KBM-7 (cell line): ENCODE measurements at places on chromosomes 6 and 20.

- no peak for DNase-seq
Measured at GRCh38 chr6:148965287-148965686, 218.5 kb downstream of the UST start.

DNA sequence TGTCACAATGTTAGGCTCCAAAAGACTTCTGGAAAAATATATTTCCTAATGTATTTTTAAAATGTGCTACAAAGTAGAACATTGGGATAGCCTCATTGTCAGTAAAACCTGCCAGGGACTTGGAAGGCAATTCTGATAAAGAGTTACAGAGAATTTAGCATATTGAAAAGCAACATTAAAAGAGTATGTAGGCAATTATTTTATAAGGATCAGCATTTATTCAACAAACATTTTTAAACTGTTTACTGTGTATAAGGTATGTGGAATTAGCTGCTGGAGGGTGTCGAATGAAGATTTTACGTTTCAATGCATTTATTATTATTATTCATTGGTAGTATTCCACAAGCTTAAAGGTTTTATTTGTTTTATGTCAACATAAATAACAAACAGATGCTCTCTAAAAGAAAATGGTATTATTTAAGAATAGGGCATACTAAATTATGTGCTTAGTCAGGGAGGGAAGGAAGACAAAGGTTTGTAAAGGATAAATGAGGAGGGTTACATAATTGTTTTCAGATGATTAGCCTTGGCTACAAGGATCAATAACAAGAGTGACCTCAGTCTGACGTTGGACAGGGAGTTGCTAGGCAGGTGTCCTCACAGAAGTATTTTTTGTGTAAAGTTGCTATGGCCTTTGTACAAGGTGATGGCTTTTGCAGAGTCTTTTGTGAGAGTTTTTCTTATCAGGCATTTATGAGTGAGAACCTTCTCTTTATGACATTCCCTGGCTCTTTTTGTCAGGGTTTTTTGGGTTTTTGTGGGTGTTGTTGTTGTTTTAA lies 313.4 kb upstream of the PLCB4 start:
- DNase-seq, result no peak

GRCh38 chr6:91634791-91635190 lies 1047.9 kb upstream of the MAP3K7 start:
- DNase-seq, result no peak

DNA sequence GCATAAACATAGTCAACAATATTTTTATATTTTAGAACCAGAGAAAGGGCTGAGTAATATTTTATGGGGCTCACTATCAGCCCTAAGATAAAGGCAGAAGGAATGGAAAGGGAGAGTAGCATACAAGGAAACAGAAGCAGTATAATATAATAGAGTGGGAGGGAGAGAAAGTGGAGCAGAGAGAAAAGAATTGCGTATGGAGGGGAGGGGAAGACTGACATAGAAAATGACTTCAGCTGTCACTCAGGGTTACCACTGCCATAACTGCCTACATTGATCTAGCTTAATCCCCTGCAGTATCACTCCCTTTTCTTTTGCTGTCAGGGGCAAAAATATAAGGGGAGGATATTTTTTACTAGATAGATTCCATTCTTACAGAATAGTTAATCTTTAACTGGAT lies 1133.5 kb upstream of the MAP3K7 start:
- DNase-seq, result no peak

DNA sequence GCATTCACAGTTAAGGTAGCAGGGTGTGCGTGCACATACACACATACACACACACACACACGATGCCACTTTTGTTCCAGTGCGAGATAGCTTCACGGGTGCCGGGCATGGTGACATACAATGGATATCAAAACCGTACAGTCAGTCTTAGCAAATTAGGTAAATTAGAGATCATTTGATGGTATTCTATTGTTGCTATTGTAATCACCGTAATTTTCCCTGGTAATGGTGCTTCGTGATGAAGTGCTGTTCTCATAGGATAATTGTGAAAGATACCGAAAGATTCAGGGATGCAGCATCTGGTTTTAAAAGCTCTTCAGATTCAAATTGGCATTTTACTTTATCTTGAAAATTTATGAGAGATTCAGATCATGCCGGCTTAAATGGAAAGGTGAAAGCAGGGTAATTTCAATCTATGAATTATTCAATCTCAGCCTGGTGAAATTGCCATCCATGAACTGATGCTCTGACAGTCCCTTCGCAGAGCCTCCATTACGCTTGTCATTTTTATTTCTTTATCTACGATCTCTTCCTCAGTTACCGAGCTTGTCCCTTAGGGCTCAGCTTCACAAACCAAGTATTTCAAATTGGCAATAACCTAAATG lies 71.3 kb upstream of the SOX4 start:
- DNase-seq, result no peak

- no peak for DNase-seq
Measured at GRCh38 chr6:112036088-112036637, 17.7 kb upstream of the CCN6 start.

DNA sequence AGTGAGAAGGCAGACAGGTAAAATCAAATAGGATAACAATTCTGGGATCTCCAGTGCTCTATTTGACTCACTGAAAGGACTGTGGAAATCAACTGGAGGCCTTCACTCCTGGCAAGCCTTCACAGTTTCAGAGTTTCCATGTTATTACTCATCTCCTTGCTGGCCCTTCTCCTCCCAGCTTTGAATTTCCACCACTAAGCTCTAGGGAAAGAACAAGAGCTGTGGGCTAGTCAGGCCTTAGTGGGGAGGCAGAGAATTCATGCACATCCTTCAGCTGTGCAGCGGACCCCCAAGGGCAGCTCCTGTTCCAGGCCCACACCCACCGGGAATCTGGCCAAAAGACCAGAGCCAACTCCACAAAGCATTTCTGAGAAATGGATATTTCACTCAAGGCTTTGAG lies 26.0 kb downstream of the MYLIP start:
- DNase-seq, result no peak

GRCh38 chr6:46989398-46989797 lies 52.7 kb downstream of the ADGRF1 start:
- DNase-seq, result no peak

DNA sequence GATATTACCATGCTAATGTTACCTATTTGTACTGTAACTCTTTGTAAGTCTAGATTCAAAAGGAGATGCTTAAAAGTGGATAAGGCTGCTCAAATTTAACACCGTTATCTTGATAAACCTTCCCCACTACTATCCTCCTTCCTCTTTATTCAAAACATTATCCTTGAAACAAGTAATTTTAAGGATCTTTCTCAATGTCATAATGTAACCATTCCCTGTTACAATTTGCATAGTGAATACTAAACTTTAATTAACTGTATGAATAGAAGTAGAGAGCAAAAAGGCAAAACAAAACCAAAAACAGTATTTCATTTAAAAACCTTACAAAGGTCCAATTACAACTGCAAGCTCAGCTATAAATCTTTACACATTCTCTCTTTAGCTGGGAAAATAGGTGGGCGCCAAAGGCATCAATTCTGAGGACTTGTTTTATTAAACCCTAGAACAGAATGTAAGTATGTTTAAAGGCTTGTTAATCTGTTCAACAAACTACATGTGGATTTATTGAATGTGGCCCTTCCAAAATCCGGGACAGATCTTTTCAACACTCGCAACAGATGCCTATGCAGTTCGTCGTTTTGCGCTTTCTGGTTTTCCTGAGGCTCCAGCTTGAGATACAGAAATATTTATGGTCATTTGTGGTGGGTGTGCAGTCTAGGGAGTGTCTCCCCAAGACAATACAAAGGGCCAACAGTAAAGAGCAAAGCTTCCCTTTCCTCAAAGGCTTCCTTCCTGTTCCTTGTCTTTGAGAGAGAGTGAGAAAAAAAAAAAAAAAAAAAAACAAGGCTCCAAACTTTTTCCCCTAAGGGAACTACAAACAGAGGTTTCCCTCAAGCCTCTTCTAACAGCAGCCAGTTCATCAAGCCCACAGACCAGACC lies 15.1 kb downstream of the KIF13A start:
- DNase-seq, result peak; percentile 82

- DNase-seq, result no peak
Measured at GRCh38 chr6:140252099-140252498, 877.7 kb upstream of the CITED2 start.

DNA sequence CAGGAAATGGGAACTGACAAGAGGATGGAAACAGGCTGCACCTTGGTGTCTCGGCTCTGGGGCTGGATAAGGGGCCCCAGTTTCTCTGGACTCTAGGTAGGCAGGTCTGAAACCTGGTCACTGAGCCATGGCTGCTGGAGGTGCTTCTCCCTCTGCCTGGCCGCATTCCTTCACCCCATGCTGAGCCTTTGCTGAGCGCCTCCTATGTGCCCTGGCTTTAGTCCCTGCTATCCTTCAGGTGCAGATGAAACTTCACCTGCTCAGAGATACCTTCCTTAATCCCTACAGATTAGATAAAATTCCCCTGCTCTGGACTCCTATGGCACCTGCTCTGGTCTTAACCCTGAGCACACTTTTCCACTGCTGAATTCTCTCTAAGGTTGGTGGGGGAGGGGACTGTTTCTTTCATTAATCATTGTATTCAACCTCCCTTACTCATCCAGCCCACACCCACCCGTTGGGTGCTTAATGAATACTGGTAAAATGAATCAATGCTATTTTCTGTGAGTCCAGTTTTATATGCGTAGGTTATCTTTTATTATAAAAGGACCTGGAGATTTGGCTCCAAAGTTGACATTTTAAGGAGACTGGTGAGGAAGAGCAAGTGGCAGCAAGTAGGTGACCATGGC lies 19.3 kb downstream of the MYLK4 start:
- no peak for DNase-seq

DNA sequence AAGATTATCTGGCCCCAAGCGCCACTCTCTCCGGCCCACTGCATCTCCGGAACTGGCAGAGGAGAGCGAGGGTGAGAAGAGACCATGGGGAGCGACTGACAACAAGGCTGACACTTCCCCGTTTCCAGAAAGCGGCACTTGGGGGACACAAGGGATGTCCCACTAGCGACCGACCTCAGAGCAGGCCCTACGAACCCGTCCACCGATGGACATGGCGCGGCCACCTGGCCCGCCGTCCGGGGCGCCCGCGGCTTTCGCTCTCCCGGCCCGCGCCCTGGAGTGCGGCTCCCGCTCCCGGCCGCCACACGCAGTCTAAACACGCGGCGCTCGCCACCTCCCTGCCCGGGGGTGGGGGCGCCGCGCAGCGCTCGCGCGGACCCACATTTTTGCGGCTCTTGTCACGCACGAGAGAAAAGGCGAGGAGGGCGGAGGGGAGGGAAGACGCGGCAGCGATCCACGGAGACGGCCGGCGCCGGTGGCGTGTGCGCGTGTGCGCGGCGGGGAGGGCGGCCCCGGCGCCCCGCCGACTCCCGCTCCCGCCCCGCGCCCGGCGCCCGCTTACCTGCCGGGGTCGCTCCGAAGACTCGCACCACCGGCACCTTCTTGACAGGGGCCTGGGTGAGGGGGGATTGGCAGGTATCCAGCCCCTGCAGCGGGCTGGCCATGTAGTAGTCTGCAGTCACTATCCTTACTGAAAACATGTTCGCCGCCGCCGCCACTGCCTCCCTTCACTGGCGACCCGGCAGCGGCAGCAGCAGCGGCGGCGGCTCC lies 645 bp downstream of the REV3L start:
- peak; percentile 67 for DNase-seq

DNA sequence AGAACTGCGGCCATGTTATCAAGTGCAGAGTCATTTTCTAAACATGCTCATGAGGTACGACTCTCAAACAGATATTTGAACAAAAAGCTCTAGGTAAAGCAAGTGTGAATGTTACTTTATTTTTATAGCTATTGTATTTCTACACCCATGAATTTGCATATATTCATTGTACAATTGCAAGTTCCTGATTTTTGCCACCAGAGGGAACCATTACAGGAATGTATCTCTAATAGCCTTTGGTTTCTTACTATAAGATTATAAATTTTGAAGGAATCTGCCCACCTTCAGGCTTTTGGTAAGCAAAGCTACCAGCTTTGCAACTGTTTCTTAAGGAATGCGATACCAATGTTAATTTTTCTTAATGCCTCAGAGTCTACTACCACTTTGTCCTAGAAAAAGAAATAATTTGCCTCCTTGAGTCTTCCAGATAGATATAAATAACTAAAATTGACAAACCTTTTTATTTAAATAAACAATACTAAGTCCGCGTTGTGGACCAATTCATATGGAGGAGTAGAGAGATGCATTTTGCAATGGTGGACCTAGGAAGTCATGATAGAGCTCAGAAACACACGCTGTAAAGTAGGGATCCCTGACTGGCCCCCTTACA lies 125.4 kb upstream of the SAMD5 start:
- DNase-seq, result peak; percentile 15

- DNase-seq, result no peak
Measured at GRCh38 chr6:134802426-134803058, 147.4 kb downstream of the ALDH8A1 start.

GRCh38 chr6:30500421-30501355 lies 11.4 kb downstream of the HLA-E start:
- DNase-seq, result no peak

- peak; percentile 65 for DNase-seq
Measured at GRCh38 chr20:51697096-51697826, 70.9 kb downstream of the ATP9A start.

GRCh38 chr6:60671369-60671768 lies 1614.7 kb downstream of the KHDRBS2 start:
- no peak for DNase-seq

- peak; percentile 36 for DNase-seq
Measured at GRCh38 chr6:79250107-79250514, 15.6 kb upstream of the HMGN3 start.

- DNase-seq, result no peak
Measured at GRCh38 chr6:149558029-149558428, 8.1 kb upstream of the GINM1 start.

DNA sequence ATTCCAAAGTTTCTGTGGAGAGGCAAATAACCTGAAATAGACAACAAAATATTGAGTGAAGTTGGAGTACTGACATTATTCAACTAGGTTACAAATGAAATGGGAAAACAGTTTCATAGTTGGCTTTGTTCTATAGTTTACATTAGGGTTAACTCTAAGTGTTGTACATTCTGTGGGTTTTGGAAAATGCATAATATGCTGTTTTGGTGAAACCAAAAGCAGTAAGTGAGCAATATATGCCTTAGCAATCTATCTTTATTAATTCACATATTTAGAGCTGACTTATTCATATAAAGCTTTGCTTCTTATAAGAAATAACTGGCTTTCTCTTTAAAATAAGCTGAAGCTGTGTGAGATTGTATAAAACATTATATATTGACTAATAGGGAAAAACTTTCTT lies 157.5 kb upstream of the AHI1 start:
- no peak for DNase-seq

DNA sequence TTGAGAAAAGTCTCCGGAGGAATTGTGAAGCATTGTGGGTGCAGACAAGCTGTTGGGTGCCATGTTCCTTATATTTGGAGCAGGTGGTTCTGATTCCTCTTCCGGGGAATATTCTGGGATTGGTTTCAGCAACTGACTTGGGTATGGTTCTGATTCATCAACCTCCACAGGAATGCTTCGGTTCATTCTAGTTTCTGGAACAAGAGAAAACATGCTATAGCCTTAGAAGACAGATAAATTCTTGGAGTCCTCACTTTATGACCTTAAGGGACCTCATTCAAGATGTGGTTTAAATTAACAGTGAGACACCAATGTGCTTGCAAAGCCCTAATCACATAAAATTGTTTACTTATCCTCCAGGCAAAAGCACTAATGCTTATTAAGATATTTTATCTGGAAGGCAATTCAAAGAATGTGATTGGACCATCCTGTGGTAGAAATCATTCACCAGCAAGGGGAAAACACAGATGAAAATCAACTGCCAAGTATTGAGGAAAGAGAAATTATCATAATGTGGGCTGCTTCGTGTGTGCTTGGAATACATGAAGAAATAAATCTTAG lies 13.7 kb downstream of the TRAF3IP2 start:
- DNase-seq, result no peak
